Stimulated activated CD4-positive, alpha-beta T cell treated with anti-CD3 and anti-CD28 coated beads, TNF-alpha, amount 100 ng/mL, for 24 hours (primary cell): ENCODE measurements at places on chromosomes 4 and X.

DNA sequence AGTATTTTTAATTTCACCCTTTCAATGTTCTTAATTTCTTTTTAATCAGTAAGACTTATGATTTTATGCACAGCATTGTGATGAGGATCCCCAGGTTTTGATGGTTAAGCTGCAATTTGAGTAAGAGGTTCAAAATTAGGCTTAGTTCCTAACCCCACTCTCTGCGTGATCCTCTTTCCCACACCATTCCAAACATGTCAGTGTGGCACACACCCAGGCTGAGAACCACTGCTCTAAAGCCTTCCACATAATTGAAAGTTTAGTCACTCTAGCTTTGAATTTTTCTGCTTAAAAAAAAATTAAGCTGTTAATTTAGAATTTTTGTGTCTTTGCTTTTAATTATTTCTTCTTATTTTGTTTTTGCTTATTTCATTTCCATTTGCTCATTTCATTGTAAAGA lies 68.8 kb upstream of the SLC7A11 start:
- DNase-seq, result no peak

DNA sequence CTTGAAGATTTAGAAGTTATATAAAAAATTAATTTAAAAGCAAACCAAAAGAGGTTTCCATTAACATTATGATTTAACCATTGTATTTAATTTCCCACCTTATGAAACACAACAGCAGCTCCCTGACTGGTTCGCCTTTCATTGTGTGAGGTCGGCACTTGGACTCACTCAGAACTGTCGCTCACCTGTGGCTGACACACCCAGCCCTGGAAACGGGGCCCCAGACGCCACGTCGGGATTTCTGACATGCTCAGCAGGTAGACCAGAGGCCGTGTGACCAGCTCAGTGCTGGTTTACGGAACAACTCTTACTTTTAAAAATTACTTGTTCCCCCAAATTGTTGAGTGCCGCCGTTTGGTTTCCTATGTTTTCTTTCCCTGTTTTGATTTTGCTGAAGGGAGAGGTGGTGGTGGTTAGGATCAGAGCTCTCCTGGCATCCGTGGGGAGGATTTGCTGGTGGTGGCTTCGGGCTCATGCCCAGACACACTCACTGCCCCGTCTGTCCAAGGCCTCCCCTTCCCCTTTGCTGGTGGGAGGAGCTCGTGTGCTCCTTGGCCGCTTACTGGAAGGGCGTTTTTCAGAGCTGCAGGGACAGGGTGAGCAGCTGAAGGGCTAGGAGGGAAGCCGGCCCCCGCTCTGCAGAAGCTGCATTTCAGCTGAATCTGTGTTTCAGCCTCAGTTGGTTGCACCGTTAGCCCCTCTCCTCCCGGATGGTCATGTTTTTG lies 59.2 kb downstream of the CPLX1 start:
- no peak for DNase-seq

DNA sequence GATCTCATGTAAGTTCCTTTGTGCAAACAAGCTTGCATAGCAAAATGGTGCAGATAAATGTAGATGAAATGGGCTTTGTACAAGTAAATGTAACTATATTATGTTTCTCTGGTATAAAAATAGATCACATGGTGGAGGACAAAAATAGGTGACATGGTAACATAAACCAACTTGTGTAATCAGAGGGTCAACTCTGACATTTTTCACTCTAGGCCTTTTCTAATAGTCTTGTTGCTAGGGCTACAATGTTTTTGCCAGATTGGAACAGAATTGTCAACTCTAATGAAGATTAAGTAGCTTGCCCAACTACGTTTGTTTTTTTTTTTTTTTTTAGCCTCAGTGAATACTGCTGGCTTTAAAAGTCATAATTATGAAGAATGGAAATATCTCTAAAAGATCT lies 11.5 kb downstream of the MAD2L1 start:
- DNase-seq, result no peak

- no peak for DNase-seq
Observed at GRCh38 chr4:136471051-136471450, 1061.2 kb downstream of the PCDH18 start.

DNA sequence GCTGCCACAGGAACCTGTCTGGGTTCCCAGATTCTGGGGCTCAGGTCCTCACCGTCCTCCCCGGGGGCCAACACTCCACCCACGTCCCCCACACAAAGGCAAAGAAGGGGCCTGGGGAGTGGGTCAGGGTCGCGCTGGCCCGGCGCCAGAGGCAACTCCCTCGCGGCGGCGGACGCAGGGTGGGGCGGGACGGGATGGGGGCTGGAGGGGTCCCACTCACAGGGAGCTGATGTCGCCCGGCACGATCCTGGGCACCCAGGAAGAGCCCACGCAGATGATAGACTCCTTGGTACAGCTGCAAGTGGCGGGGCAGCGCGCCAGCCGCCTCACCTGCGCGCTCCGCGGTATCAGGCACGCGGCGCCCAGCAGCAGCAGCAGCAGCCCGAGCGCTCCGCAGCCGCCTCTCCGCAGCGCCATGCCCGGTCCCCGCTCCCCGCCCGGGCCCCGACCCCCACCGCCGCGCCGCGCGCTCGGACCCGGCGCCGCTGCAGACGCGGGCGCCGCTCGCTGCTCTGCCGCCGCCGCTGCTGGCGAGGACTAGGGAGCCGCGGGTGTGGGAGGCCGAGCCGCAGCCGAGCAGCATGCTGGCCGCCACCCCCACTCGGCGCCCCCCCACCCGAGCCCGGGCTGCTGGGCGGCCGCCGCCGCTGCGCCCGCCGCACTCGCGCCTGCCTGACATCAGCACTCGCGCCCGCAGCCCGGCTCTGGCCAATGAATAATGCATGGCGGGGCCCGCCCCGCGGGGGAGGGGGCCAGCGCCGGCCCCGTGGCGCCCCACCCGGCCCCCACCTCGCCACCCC lies at the start of gene LGI2:
Gene LGI2, minus strand, starts transcription at position 670 of the 800 bp plus-strand sequence. Its CDS starts 253 bp downstream, at position 417.
- no peak for DNase-seq

GRCh38 chrX:39841604-39842003 lies 256.2 kb downstream of the BCOR start:
- no peak for DNase-seq

DNA sequence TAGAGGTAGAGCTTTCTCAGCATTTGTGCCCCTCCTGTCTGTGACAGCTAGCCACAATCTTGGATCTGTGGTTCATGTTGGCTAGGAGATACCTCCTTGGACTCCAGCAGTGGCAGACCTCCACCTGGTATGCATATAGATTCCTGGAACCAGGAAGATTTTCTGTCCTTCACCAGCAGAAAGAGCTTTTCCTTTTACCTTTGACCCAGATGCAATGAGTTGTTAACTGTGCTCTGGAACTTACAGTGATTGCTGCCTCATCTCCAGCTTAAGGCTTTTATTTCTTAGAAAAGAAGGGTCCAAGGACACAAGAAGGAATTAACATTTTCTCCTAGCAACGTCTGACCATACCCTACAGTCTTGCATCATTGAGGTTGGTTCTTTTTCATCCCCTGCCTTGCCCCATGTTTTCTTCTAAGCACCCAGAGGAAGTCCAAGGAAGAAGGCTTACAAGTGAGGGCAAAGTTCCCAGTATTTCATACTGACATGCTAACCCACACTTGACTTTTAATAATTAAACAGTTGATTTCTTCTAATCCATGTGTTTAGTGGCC lies 217.1 kb upstream of the ARHGAP24 start:
- no peak for DNase-seq

DNA sequence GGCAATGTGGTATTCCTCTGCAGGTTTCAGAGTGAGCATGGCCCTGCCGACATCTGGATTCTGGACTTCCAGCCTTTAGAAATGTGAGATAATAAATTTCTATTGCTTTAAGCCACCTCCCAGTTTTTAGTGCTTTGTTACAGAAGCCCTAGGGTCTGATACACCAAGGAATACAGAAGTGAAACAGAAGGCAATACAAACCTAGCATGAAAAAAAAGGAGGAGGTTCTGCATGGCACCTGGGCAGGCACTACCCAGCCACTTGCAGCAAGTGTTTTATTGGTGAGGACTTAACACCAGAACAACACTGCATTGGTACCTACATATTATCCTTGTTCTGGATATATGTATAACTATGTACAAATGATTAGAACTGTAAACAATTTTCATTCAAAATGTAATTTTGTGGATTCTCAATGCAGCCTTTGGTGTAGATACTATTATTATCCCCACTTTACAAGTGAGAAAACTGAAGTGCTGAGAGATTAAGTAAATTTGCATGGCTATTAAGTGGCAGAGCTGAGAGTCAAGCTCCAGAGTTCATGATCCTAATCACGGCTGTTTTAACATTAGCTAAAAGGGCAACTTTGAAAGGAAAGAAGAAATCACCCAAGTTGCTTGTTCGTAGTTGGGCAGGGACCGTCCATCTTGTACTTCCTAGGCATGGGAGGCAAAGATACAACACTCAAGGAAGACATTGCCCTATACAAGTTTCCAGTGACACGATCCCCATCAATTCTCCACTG lies 71.8 kb downstream of the IL21 start:
- no peak for DNase-seq

DNA sequence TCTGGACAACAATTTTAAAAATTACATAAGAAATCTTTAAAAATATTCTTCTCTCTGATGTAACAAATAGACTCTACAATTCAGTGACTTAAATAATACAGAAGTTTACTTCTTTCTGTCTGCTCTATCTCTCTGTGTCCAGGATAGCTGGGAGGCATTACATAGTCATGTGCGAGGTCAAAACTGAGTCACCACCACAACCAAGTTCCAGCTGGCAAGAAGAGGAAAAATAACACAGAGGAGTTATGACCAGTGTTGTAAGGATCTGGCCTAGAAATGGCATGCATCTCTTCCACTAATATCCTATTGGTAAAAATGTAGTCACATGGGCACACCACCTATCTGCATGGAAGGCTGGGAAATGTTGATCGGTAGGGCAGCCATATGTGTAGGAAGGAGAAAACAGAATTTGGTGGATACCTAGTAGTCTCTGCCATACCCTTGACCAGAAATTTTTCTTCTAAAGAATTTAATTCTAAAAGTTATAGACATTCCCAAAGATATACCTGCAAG lies 39.4 kb upstream of the WDFY3 start:
- no peak for DNase-seq

- DNase-seq, result peak; percentile 42
Observed at GRCh38 chr4:15002659-15003400, 549 bp downstream of the CPEB2 start.

- no peak for DNase-seq
Observed at GRCh38 chr4:185464183-185464582, 7.3 kb downstream of the CCDC110 start.

- DNase-seq, result no peak
Observed at GRCh38 chr4:103073792-103074438, 2.6 kb downstream of the SLC9B2 start.

GRCh38 chrX:123859409-123859845 lies 426 bp upstream of the XIAP start:
- DNase-seq, result no peak
